Epithelial cell of proximal tubule (primary cell): ENCODE measurements at places on chromosomes 5 and 9. TPM values are rescaled to one million over a fixed set of nuclear protein-coding genes. Genes with fewer than 3 reads are reported as not detected.

MYO10 gene
- 31.5 and 32.6 TPM in 2 replicates for total RNA-seq

SLC46A2 gene
- not detected in 2 replicates for total RNA-seq

STOM gene
- total RNA-seq, result 21.1 and 26.1 TPM in 2 replicates

FAM221B gene
- total RNA-seq, result not detected in 2 replicates

DNA sequence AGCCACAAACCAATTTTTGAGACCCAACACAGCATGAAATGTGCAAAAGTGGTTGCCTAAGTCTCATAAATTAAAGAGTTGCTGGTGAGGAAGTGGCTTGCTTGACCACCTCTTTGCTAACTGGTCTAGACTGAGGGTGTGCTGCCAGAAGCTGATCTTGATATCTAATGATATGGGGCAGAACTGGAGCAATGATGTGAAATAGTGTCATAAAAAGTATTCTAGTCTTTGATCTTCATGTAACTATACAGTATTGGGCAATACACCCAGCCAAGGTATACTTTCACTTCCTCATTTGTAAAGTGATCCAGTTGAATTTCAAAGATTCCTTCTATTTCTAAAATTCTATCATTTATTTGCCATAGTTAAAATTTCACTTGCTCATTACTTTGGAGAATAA, 5.9 kb upstream of the YTHDC2 start:
- DNase-seq, result no peak
